Foreskin fibroblast (primary cell): ENCODE measurements at places on chromosomes 12 and 14.
A peak's percentile ranks its signal among the peaks of the same experiment; 100 is the strongest.

GRCh38 chr12:125873016-125873415 is 807.8 kb downstream of the AACS start:
- DNase-seq: no peak

DNA sequence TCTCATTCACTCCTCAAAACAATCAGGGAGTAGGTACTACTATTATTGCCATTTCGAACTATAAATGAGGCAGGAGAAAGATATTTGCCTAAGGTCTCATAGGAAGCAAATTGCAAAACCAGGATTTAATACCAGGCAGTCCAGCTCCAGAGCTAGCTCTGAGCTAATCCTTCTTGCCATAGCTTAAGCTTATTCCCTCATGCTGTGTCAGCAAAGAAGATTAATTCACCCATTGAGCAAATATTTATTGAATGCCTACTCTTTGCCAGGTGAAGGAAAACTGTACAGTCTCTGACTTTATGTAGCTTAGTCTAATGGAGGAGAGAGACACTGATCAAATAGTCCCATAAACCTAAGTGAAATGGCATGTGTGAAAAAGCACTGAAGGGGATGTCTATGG is 19.5 kb downstream of the KCNA5 start:
- DNase-seq: no peak

DNA sequence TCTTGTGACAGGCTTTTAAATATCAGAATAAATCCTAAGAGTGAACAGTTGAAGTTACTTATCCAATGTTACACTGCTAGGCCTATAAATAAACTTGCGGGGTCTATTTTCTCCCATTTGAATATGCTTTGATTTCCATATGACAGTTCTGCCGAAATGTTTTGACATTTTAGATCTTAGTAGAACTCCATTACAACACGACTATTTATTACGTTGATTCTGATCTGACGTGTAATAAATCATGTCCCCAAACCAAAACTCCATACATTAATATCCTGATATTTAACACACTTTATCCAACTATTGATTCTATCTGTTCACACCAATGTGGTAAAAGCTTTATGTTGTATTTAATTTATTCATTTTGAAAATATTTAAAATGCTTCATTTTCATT is 16.1 kb upstream of the NEMF start:
- no peak for DNase-seq

DNA sequence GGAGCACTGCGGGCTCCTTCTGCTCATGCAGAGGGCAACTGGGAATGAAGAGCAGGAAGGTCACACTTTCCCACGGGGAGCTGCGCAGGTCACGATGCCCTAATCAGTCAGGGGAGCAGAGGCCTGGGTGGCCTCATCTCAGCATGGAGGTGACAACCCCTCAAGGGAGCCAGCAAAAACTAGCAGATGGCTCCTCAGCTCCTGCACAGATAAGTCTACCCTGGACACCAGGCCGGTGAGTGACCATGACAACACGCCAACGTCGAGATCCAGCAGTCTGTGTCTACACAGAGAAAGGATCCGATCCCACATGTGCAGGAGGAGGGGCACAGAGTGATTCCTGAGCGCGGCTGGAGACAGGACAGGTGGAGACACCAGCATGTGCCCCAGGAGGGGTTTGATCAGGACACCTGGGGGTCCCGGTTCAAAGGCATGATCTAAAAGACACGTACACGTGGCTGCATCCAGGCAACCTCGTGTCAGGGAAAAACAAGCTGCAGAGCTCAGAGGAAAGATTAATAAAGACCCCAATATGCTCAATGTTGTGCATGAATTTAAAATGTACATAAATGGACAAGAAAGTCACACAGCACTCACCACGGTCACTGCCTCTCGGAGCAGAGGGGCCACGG is 153.7 kb upstream of the SFSWAP start:
- no peak for DNase-seq

DNA sequence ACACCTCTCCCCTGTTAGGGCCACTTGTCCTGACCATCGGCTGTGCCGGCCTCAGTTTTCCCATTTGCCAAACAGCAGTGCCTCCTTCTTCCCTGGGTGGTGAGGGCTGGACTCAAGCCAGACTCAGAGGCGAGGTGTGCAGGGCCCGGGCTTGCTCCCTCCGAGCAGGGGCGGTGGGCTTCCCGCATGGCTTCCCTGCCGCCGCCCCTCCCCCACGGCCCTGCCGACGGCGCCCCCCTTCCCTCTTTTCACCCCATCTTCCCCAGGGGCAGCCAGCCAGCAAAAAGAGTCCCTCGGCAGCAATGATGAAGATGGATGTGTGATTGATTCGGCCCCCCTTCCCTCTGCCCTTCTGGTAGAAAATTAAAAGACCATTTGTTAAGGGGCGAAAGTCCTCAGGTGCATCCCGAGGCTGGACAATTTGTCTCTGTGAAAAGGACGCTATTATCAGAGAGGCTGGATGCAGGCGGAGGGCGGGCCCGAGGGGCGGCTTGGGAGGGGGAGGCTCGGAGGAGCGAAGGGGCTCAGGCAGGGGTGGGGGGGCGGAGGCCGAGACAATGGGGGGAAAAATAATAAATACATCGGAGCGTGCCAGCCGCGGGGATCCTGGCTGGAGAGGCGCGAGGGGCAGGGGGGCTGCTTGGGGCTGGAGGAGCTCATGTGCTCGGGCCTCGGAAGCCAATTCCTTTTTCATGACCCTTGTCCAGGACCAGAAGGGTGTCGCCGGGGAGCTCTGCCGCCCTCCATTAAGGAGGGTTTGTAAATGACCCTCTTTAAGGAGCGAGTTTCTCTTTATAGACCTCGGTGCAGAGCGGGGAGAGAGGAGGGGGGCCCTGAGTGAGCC is 48.0 kb upstream of the LHX5 start:
- no peak for DNase-seq

DNA sequence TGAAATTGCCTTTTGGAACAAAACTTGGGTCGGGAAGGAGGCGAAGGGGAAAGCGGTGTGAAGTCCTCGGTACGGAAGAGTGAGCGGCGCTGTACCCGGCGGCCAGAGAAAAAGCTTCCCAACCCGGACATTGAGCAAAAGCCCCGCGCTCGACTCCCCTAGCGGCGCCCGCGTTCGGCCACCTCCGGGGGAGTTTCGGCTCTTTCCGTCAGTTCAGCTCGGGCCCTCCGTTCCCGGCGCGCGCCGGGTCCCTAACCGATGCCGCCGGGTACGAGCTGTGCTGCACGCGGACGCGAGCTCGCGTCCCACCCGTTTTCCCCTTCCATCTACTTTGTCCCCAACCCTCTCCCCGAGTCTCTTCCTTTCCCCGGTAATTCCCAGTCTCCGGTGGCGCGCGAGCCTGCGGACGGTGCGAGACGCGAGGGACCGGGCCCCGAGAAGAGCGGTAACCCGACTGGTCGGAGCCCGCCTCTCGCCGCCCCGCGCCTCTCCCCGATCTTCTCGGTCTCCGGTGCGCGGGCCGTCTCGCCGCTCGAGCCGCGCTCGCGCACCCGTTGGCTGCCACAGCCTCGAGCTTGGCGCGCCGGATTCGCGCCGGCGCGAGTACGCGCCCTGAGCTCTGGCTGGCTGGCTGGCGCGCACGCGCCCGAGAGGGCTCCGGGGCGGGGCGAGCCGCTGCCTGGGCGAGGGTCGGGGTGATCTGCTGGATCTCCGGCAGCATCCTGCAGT is 446 bp upstream of the SPATS2 start:
- DNase-seq: peak; percentile 98

DNA sequence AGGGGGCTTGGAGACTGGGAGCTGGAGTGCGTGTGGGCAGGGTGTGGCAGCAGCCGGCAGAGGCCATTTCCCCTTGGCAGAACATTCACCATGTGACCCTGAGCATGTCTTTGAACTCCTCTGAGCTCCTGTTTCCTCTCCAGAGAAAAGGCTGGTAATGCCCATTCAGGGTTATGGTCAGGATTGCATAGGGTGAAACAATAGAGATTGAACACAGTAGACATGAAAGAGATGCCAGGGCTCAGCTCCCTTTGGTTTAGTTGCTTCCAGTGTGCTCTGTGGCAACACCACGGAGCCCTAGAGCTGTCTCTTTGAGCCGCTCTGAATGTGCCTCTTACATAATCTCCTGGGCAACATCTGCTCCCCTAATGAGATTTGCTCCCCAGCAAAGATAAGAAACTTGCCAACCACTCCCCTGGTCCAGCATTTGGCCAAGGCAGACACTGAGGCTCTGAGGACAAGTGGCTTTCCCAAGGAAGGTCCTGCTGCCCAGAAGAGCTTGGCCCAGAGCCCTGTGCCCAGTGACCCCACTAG is 4.6 kb downstream of the IFI27 start:
- no peak for DNase-seq

GRCh38 chr14:61950340-61950739 is 188.1 kb downstream of the SNAPC1 start:
- DNase-seq: peak; percentile 69

- no peak for DNase-seq
Measured at GRCh38 chr12:126210448-126210847, 1145.2 kb downstream of the AACS start.

DNA sequence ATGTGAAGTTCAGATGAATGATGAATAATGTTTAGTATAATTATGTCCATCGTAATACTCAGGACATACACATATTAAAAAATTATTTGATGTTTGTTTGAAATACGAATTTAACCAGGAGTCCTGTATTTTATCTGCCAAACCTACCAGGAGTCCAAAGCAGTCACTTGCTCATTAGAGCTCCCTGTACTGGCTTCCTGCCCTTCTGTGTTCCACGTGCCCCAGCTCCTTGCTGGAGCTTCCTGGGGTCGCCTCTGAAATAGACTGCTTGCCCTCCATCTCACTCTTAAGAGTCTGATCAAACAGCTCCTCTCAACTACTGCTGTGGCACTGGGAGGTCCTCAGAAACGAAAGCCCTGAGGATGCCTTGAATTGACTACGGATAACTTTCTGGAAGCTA is 87.3 kb upstream of the DHRS4 start:
- no peak for DNase-seq
